ENCODE measurements at places on chromosomes 2 and 18.

DNA sequence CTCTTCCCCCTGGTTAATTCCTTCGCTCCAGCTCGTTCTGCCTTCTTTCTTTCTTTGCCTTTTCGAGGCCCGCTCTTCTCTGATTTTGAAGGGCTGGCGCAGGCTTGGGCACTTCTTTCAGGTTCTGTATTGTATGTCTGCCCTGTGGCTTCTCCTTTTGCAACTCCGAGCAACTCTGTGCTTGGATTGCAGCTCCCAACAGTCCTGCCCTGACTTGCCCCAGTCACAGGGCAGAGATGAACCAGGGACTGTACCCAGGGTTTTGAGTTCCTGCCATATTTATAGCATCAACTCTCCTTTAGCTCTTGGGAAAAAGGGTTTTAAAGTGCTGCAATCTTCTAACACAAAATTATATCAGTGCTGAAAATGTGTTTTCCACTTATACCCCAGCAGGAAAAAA, 31.1 kb upstream of the CD8A start:
- DNase-seq = no peak

GRCh38 chr18:42113529-42114191, 158.6 kb downstream of the PIK3C3 start:
- DNase-seq = peak; percentile 3

DNA sequence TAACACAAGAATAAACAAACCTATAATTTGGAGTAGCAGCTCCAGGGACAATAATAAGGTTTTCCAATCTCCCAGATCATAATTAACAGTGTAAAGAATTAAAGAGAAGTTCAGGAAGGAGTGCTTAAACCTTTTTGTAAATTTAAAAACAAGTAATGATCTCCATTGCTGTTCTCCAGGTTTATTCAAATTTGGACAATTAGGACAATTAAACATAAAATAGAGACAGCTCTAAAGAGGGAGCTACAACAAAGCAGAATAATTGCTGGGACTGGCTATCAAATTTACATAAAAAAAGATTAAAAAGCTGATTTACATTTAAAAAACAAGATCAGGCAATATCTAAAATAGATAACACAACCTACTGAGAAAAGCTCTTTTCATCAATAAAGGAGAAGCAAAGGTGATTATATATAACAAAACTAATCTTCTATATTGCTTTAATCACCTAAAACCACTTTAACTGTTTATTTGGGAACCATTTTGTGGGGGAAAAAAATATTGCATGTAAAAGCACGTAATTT, 80.1 kb upstream of the CREB1 start:
- DNase-seq = no peak

DNA sequence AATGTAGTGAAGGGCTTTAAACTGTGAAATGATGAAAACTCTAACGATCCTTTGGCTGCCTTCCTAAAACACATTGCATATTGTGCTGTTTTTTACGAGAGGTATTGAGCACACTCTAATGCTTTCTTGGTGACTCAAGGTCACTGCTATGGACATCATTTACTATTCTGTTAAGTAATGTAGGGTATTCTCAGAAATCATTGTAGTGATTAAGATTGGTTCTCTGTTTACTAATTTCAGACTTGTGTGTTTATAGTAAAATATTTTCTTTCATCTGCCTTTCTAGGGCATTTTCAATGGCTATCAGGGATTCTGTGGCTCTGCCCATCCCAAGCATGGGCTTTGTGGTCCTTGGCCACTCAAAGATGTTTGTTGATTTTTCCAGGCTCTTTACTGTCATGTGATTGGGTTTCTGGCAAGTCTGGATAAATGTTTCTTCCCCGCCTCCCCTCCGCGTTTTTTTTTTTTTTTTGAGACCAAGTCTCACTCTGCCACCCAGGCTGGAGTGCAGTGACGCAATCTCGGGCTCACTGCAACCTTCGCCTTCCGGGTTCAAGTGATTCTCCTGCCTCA, 29.3 kb downstream of the UBE2F start:
- DNase-seq = peak; percentile 84

DNA sequence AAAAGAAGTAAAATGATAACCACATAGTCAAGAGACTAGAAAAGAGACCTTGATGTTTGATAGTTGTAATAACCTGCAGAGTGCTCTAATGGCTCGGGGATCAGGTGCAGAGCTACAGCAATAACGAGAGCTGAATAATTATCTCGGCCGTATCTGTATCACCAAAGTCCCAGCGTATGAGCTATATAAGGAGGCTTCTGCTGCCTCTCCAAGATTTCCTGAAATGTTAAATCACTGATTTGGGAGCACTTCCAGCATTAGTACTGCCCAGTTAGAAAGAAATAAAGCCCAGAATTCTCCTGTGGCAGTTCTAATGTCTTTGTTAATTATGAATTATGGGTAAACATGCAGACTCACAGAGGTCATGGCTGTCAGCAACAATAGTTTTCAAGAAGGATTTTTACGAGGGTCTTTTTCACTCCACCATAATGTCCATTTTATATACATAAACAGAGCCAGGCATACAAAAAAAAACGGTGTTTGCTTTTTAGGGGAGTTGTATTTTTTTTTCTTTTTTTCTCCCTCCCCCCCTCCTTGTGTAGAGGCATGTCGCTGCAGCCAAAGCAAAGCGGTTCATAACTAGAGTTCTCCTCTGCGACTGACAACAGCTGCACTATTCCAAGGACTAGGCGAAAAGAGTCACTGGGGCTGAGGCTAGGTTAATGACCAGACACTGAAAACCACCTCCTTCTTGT, 168.3 kb upstream of the VRK2 start:
- DNase-seq = no peak

- DNase-seq = no peak
These were observed 59.8 kb upstream of the HS6ST1 start for GRCh38 chr2:128378231-128379020.

DNA sequence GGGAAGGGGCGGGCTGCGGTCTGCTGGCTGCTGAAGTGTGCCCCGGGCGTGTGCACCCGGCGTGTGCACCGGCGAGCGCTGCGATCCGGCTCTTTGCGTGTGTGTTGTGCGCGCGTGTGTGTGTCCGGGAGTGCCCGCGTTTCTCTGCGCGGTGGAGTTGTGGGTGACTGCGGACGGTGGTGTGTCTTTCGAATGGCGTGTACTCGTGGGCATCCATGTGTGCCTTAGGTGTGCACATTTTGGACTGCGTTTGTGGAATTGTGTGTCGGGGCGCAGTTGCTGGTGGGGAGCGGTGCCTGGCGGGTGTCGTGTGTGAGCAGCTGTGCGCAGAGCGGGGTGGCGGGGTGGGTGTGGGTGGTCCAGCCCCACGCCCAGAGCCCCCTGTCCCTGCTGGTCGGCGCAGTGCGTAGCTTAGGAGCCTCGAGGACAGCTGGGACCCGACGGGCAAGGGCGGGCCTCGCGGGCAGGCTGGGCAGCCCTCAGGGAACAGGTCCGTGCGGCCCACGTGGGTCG, 533 bp downstream of the HPCAL1 start:
- DNase-seq = no peak

DNA sequence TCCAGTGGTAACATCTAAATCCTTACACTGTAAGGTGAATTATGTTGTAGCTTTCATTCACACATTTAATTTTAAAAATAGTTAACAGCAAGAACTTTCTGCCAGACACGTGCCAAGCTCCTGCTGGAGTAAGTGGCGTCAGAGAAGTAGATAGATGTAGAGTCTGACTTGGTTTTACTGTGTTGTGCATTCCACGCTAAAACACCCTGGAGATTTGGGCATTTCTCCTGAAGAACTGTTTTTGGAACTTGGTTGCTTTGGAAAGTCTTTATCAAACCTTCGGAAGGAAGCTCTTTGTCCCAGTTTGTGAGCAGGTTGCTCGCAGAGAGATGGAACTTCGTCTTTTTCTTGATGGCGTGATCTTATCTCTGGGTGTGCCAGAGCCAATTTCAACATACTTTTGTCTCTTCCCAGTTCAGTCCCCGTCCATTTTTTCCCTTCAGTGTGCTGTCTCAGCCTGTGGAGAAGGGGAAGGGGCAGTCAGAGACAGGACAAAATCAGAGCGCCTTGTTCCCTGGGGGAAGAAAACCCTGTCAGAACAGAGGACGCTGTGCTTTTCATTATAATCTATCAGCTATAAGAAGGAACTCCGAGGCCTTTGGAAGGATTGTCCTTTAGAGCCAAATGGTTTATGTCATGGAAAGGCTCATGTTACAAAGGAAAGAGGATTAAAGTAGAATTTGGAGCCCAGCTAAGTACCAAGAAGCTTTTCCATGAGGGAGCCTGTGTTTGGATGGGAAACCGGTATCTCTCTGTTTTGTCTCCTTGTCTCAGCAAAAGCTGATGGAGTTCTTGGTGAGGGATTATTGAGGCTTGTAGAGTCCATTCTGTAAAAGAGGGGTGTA, 18.9 kb downstream of the GRHL1 start:
- DNase-seq = no peak

- no peak for DNase-seq
These were observed 35.2 kb downstream of the PTGR3 start for GRCh38 chr18:75173738-75174137.

- DNase-seq = peak; percentile 99
These were observed 1.8 kb downstream of the GYPC start for GRCh38 chr2:126657636-126658318.

DNA sequence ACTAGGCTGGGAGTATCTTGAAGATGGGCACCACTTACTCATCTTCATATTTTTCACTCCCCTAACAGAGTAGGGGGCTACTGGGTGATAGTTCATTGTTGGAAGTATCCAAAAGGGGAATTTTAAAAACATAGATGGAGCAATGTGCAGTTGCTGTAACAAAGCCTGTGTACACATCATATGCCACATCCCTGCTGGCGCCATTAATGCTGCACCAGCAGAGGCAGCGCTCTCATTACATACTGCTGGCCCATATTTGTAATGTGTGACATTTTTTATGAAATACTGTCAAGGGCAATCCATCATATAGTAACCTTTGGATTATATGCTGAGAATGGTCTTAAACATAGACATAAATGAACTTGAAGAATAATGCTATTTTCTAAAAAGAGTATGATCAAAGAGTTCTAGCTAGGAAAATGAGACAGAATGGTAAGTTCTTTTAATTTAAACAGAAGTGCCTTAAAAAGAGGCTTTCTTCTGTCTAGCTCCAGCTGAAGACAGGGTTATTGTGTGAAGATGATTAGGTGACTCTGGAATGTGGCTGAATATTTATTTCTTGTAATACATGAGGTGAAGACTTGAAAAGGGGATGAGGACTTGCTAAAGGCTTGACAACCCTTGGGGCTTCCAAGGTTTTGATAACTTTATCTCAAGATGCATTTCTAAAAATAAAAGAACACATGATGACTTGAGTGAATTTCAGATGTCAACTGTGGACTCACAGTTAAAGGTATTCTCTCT, 2.4 kb upstream of the TMEM178A start:
- DNase-seq = no peak

- peak; percentile 64 for DNase-seq
These were observed 19.7 kb downstream of the CLUL1 start for GRCh38 chr18:616380-616995.

- DNase-seq = no peak
These were observed 318.7 kb downstream of the CELF4 start for GRCh38 chr18:37246779-37247340.

DNA sequence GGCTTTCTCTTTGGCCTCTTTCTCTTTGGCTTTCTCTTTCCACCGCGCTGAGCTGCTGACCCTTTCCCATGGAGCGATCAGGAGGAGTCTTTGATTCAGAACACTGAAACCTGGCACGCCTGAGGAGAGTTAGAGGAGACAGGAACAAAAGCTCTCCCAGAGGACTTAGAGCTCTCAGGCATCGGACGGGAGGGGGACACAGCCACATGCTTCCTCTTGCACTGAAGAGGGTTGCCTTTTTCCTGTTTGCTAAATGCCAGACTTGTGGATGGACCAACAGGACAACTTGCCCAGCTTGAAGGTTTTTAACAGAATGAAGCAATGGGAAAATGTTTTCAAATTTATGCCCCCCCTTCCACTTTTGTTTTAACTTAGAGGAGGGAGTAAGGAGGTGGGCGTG, 3.6 kb upstream of the PTPN18 start:
- DNase-seq = no peak

DNA sequence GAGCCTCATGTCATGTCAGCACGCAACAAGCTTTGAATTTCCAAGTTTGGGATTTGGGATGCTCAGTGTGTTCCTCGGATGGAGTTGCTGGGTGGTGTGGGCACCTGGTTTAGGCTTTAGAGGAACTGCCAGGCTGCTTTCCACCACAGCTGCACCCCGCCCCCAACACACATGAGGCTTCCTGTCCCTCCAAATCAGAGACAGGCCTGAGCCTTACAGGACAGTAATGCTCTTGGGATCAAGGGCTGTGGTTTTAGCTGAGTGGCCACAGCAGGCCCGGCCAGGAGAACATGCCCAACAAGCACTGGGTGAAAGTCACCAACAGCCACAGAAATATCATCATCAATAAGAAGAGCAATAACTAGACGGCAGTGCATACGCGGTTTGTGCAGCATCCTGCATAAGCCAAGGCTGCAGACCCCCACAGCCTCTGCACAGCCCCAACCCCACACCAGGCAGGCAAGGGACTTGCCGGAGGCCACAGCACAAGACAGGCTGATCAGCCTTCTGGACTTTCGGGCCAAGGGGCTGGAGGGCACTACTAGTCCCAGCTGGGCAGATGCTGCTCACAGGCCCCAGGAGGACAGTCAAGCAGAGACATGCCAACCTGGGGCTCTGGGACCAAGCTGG, 29.7 kb upstream of the GPC1 start:
- no peak for DNase-seq

- peak; percentile 35 for DNase-seq
These were observed 167.3 kb downstream of the HRH4 start for GRCh38 chr18:24627644-24628315.

DNA sequence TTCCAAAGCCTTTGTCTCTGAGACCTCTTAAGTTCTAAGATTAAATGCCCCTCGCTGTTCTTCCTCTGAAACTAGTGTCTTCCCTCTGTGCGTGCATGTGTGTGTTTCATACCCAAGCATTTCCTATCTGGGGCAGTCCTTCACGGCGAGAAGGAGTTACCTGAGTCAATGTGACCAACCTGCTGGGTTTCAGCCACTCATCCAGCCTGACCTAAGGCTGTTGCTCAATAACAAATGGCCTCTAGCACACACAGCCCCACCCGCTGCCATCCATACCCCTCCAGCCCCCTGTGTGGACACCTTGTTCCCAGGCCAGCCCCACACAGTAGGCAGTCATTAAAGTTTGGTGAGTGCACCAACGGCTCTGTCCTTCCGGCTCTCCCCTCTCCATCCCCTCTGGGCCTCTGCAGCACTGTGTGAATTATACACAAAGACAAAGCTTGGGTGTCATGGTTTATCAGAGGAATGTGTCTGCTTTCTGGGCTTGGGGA, 53.8 kb upstream of the FOSL2 start:
- DNase-seq = no peak

- DNase-seq = peak; percentile 82
These were observed 114.0 kb upstream of the RND3 start for GRCh38 chr2:150601280-150602038.

GRCh38 chr18:44518091-44518615, 162.5 kb upstream of the SETBP1 start:
- DNase-seq = no peak

DNA sequence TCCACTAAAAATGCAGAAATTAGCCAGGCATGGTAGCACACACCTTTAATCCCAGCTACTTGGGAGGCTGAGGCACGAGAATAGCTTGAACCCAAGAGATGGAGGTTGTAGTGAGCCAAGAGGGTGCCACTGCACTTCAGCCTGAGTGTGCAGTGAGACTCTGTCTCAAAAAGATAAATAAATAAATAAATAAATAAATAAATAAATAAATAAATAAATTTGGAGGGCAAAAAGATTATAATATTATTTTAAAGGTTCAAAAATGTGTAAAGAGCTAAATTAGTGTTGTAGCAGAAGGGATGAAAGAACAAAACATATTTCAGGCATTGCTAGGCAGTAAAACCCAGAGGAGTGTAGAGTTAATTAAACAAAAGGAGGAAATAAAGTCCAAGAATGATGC, 1136.4 kb upstream of the CDH2 start:
- no peak for DNase-seq

GRCh38 chr2:221539246-221539645, 32.9 kb downstream of the EPHA4 start:
- no peak for DNase-seq
